ENCODE measurements at places on chromosomes 13 and 19.

DNA sequence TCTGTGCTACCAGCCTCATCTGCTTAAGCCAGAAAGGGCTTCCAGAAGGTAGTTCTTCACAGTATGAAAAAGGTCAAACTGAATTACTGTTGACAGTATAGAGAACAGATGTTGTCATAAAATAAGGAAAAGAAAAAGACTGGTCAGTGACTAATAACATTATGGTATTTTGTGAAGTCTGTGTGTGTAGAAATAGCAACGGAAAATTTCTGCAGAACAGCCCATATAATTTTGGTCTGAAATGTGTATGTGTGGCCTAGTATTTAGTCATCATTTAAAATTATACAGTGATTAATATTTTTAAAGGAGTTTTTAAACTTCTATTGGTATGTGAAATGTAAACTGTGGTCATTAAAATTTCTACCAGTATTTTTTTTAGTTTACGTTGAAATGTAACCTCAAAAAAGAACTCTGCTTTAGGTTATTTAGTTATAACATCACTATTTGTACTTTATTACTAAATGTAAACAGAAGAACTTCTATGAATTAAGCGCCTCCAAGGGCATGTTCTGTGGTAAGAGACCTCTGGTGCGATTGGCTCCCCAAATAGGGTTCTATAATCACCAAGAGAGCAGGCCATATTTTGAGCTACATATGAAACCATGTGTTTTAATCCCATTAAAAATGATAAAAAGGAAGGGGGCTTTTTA is 3.3 kb upstream of the GPR183 start:
- peak; percentile 87 for DNase-seq

- no peak for DNase-seq
These were observed 419.4 kb upstream of the MIR17HG start for GRCh38 chr13:90928109-90928508.

GRCh38 chr19:51541458-51542357 is 10.2 kb upstream of the SIGLEC6 start:
- DNase-seq, result no peak

DNA sequence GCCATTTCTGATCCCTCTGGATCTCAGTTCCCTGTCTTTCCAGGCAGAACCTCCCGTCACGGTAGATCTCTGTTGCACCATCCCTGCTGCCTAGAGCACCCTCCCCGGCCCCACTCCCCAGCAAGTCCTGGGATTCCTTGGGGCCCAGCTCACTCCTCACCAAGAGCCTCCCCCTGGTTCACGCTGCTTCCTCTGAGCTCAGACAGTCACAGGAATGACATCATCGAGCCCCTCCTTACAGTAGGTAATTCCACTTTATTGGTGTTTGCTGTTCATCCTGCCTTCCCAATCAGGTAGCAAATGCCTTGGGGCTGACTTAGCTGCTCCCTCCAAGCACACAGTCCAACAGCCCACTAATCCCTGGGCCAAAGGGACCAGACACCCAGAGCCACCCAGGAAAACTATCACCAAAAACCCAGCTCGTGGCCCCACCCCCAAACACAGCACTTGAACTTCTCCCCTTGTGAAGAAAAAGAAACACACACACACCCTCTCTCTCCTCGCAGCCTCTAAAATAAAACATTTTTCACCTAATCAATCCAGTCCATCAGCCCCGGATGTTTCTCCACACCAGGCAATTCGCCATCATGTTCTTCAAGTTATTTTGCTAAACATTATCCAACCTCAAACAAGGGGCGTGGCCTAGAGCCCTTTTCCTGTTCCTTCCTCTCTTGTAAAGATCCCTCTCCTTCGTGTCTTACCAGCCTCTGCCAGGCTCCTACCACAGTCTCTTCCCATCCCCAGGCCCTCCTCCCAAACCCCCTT is 2.5 kb downstream of the NAPA start:
- peak; percentile 80 for DNase-seq

- DNase-seq, result no peak
These were observed 12.1 kb downstream of the COMP start for GRCh38 chr19:18778826-18779495.

DNA sequence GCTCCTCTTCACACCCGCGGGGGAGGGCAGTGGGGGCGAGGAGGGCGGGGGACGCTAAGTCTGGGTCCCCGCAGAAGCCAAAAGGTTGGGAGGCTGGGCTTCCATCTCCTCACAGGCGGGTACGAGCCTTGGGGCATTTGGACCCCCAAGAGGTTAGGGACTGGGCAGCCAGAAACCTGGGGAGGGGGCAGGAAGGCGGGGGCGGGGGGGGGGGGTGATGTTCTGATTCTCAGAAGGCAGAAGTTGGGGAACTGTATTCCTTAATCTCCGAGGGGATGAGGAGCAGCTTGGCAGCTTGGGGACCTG is 5.1 kb downstream of the BCL3 start:
- DNase-seq, result no peak

GRCh38 chr19:2449019-2449418 is 7.7 kb downstream of the LMNB2 start:
- DNase-seq, result peak; percentile 72

All from AG10803 (cell line).